ENCODE measurements at places on chromosomes 7 and 10.

DNA sequence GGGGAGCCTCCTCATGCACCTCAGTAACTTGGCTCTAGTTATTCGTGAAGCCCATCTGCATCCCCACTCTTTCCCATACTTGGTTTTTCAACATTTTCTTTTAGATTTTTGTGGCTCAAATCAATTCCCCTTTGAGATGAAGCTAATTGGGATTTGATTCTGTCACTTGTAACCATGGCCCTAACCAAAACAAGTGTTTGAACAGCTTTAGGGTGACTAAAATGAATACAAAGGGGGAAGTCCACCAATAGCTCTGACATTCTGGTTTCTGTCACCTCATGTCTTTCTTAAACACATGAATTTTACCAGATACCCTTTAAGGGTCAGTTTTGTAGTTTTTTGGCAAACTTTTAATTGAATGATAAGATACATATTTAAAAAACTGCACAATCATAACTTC, 87.0 kb downstream of the PCGF5 start:
- DNase-seq = no peak

DNA sequence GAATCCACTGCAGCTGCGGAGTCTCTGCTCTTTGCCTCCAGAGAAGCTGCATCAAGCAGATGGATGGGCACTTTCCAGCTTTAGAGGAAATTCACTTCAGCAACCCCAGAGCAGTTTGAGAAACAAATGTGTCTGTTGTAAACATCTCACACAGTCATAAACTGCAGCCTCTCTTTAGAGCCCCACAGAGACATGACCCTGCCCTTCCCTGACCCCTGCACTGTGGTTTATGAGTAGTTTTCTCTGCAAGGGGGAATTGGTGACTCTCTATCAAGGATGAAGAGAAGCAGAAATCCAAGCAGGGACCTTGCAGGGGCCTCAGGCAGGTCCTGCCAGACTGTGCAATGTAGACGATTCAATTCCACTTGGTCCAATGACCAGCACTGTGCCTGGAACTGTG, 160.2 kb downstream of the SH2D4B start:
- DNase-seq = no peak

DNA sequence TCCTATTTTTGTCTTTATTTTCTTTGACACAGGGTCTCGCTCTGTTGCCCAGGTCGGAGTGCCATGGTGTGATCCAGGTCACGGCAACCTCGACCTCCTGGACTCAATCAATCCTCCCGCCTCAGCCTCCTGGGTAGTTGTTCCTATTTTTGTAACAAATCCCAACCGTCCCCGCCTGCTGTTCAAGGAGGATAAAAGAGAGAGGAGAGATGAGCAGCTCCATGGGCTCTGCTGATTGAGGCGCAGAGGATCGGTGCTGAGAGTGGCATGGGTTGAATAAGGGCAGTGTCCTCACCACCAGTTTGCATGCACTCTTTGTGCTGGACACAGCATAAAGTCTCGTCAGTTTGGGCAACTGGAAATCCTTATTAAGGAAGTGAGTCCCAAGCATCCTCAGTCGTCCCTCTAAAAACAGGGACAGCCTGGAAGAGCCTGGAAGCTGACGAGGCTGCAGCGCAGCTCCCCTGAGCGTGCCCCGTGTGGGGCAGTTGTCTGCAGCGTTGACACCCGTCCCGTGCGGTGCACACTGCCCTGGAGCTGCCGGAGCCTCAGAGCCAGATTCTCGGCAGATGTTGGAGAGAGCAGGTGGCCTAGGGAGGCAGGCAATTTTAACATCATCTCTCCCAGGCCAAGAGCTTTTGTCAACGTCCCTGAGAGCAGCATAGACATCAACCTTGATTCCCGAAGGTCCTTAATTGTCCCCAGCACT, 404.2 kb upstream of the RNF32 start:
- no peak for DNase-seq

DNA sequence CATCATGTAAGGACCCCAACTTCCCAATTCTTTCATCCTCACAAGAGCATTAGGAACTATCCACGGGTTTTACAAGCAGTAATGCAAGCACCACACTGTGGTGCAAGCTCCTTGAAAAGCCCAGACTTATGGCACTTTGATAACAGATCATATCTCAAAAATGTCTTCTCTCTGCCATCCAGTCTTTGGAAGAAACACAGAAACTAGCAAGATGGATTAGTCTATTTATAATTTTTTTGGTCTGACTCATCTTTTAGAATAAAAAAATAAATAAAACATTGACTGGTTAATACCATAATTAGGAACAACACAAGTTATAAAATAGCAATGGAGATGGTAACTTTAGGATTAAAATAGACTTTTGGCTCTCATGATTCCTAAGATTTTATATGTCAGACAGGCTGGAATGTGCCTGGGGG, 49.0 kb upstream of the CALD1 start:
- DNase-seq = no peak

DNA sequence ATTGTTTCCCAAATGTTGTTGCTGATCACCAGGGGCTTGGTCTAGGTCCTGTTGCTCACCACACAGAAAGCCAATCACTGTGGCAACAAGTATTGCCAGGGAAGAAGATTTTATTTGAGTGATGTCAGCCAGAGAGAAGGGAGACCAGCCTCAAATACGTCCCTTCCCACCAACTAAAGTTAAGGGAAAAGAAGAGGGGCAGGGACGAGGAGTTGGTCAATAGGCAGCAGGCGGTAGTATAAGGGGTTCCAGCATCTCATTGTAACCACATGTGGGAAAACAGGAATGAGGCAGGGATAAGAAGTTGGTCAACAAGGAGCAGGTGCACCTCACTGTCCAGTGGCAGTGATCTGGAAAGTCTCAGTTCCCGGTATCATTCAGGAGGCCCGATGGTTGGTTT, 138.9 kb upstream of the KCNMA1 start:
- DNase-seq = no peak

DNA sequence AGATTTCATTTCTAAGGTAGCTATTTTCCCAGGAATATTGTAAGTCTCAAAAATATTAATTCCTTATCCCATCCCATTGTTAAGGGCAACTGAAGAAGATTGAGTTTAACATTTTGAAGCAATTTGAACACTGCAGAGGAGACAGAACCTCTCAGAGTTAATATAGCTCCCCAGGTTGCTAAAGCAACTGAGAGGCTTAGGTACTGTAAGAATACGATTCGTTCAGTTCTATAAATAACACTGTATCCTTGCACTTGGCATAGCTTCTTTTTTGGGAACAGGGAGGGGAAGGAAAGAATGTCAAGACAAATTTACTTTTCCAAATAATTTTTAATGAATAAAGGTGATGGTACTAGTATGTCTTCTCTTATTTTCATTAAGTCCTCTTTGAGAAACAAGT, 658.4 kb upstream of the CELF2 start:
- no peak for DNase-seq

DNA sequence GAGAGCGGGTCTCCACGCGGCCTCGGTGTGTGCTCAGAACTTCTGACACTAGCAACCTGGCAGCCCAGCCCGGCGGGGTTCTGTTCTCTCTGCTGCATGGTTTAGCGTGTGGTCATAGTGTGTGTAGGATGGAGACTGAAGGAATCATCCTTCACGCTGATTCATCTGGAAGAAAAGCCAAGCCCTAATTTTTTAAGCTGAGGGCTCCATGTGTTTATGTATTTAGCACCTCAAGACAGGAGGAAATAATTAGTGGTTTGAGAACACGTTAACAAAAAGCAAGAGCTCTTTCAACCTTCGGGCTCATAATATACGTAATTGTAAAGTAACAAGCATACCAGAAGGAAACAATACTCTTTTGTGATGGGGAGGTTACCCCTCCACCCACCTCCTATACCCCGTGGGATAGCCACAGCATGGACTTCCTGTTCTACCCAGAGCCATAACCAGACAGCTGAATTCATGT, 504.6 kb upstream of the MKI67 start:
- DNase-seq = no peak

DNA sequence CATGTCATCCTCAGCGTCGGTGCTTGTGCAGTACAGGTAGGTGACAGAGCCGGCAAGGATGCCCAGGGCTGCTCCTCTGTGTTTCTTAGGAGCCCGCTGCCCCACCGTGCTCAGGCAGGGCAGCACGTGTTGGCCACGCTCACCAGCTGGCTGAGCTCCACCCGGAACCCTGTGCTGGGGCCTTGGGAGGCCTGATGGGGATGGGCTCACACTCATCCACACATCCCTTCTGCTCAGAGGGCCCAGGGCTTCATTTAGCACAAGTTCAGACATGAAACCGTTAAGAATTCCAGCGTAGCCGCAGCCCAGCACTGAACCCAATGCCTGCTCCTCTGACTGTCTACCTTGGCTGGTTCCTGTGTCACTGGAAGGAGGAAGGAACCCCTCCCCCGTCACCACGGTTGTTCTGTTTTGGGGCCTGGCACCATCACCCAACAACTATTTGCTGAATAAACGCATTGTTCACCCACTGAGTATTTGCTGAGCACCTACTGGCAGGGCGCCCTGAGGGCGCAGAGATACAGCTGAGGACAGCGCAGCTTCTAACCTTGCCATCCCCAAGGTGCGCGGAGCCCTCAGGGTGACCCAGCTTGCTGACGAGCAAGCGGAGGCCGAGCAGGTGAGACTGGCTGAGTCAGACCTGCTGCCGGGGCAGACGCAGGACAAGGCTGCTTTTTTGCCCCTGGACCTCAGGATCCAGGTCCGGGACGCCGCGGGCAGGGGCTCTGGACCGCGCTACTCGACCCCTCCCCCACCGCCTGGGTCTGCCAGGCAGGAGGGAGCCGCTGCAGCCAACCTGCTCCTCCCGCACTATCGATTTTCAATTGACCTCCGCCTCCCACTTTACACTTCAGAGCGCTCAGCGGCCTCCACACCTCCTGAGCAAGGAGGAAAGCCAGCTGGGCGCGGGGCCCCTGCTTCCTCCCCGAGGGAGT, 50.6 kb upstream of the RET start:
- DNase-seq = no peak

- DNase-seq = no peak
Observed at GRCh38 chr10:133185916-133186315, 25.9 kb downstream of the KNDC1 start.

GRCh38 chr10:30359373-30360206, 10.5 kb upstream of the MTPAP start:
- DNase-seq = no peak

- DNase-seq = no peak
Observed at GRCh38 chr7:47672977-47673381, 91.1 kb upstream of the TNS3 start.

- peak; percentile 87 for DNase-seq
Observed at GRCh38 chr10:25017154-25017590, 760 bp downstream of the THNSL1 start.

- no peak for DNase-seq
Observed at GRCh38 chr7:81209059-81209458, 290.2 kb upstream of the SEMA3C start.

GRCh38 chr7:75628055-75628454, 110.7 kb downstream of the HIP1 start:
- DNase-seq = no peak

- no peak for DNase-seq
Observed at GRCh38 chr7:27971171-27971812, 209.3 kb downstream of the JAZF1 start.

DNA sequence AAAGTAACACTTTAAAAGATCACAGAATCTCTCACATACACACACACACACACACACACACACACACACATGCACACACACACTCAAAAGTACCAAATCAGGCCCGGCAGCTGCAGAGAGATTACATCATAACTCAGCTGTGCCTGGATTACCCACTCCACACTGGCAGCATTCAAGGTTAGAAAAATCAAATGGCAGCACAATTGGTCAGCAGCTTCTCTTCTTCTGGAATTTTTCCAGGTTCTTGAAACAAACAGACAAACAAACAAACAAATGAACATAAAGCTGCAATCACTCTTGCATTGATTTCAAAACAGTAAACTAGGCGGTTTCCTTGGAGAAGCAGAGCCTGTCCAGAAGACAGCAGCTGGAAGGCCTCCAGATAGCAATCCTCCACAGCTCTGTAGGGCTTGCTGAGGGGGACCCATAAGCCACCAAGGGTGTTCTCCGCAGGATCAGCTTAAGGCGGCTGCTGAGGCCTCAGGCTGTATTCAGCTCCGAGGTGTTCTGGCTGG, 24.5 kb upstream of the FAM133B start:
- peak; percentile 20 for DNase-seq

DNA sequence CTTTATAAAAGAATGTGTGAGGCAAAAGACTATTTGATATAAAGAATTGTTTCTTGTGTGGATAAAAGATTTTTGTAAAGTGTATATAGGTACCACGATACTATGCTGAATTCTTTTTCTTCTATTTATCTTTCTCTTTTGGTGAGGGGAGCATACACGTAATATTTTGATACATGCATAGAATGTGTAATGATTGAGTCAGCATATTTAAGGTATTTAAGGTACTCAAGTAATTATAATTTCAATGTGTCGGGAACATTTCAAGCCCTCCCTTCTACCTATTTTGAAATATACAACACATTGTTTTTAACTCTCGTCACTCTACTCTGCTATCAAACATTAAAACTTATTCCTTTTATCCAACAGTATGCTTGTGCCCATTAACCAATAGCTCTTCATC, 1221.6 kb upstream of the PHF14 start:
- no peak for DNase-seq

- DNase-seq = no peak
Observed at GRCh38 chr10:24988831-24989640, 26.9 kb downstream of the ENKUR start.

- no peak for DNase-seq
Observed at GRCh38 chr10:103254538-103255325, 9.0 kb downstream of the RPEL1 start.

DNA sequence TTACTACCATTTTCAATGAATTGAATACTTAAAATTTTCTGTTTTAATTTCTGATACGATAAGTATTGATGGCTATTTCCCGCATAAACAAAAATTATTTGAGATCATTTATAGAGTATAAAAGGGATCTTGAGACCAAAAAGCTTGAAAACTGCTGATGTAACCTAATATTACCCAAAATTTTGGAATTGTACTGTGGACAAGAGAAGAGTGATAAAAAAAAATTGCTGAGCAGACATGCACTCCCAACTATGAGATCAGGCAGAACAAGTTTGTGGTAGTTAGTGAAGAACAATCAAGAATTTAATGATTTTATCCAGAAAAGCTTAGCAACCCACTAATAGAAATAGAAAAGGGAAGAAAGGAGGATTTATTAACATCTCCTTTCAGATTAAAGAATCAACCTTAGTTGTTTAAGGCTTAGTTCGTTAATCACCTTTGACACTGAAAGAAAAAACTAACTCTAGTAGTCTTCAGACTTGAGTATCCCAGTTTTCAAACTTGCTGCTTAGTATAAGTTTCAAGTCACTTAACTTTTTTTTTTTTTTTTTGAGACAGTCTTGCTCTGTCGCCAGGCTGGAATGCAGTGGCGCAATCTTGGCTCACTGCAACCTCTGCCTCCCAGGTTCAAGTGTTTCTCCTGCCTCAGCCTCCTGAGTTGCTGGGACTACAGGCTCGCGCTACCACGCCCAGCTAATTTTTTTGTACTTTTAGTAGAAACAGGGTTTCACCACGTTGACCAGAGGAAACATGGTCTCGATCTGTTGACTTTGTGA, 50.6 kb upstream of the ZC3HAV1 start:
- DNase-seq = no peak

- no peak for DNase-seq
Observed at GRCh38 chr7:47591089-47591654, 9.3 kb upstream of the TNS3 start.

GRCh38 chr10:24201503-24202180, 7.3 kb upstream of the KIAA1217 start:
- no peak for DNase-seq

- peak; percentile 58 for DNase-seq
Observed at GRCh38 chr7:12715372-12716133, 28.1 kb downstream of the ARL4A start.
